Activated T-helper 1 cell treated with anti-CD3 and anti-CD28 coated beads, Interleukin-2, amount 50 U/mL, for 16 hours (primary cell): ENCODE measurements at places on chromosomes 7 and 10.

DNA sequence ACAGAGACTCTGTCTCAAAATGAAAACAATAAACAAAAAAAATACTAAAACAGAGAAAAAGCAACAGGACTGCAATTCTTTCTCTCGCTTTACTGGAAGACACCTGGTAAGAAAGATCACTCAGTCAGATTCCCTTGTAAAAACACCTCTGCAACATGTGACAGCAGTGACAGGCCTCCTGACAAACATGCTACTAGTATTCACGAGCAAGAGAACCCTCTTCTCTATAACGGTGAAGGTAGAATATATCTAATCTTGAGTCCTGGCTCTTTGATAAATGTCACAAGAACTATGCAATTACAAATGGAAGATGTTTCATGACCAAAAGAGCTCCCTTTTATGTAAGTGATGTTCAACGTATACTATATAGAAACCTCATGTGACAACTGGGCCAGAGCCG, 986.7 kb upstream of the LRRN3 start:
- no peak for DNase-seq

GRCh38 chr7:113562801-113563200, 356.0 kb downstream of the PPP1R3A start:
- no peak for DNase-seq

DNA sequence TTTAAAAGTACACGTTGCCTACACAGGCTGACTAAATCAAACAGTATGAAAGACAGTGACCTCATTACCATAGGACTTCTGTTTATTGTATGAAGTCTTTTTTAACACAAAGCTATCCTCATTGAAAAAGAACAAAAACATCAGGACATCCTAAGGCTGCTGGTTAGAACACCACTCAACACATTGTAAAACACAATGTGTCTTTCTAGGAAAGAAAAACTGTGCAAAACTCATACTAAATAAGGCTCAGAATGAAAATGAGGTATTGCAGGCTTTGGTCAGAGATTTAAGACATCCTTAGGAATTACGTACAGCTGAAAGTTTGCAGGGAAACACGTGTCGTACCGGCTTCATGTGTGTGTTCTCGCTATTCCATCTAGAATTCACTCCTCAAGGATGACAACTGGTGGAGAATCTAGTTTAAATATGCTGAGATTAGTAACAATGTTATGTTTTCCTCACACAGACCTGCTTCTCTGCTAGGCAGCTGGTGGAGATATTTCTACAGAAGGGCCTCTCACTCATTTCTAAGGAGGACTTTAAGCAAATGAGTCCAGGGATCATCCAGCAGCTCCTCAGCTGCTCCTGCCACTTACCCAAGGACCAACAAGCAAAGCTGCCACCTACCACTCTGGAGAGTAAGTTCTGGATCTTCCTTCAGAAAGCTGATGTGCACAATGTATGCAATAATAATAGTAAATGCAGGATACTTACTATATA, 29.3 kb downstream of the SLC39A12 start:
- no peak for DNase-seq

- DNase-seq: no peak
These were observed 69.6 kb downstream of the AKAP9 start for GRCh38 chr7:92010215-92010614.

- no peak for DNase-seq
These were observed 4.5 kb upstream of the HKDC1 start for GRCh38 chr10:69215405-69216171.

DNA sequence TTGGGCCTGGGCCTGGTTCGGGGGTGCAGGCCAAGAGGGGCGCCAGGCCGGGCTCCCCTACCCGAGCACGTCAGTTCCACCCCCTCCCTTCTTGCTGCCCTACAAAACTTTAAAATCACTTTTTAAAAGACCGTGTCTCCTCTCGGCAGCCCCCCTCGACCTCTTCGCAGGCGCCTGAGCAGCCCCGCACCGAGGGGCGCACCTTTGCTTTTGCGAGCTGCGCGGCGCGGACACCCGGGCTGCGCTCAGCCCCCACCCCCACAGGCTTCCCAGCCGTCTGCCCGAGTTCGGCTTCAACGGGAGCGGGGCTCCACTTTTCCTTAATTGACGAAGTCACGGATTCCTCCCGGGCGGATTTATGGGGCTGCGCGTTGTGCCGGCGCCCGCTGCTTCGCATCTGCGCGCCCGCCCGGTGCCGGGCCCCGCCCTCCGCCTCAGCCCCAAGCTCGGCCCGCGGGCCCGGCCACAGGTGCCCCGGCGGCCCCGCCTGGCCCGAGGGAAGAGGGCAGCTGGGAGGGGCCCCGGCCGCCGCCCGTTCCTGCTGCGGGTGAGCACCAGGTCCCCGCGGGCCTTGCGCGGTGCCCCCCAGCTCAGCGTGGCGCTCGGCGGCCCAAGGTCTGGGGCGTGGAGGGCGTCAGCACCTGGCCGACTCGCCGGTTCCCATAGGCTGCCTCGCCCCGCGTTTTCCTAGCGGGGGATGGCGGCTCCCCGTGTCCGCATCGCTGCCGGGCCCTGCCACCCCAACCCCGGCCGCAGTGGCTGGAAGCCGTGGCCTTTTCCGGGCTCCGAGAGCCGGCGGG, 10.8 kb upstream of the MNX1 start:
- DNase-seq: no peak

DNA sequence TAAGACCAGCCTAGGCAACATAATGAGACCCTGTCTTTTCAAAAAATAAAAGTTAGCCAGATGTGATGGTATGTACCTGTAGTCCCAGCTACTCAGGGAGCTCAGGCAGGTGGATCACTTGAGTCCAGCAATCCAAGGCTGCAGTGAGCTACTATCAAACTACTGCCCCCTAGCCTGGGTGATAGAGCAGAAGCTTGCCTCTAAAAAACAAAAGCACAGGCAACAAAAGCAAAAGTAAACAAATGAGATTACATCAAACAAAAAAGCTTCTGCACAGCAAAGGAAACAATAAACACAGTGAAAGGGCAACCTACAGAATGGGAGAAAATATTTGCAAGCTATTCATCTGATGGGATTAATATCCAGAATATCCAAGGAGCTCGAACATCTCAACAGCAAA, 65.4 kb downstream of the FANK1 start:
- DNase-seq: no peak

- no peak for DNase-seq
These were observed 50.7 kb downstream of the AKR1D1 start for GRCh38 chr7:138126928-138127327.

DNA sequence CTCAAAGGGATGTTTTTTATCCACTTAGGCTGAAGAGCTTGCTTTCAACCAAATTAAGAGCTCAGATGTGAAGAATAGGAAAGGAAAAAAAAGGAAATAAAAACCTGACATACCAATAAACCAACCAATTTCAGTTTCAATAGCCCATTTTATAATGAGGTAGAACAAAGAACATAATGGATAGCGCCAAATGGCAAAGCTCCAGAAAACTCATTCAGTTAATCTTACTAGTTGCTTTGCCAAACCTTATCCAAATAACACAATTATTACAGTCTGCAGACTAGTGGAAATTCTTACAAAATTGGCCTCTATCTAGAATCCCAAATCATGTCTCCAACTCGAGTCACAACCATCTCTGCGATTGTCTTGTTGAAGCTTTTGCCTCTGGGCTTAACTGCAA, 337.0 kb downstream of the CRPPA start:
- no peak for DNase-seq

DNA sequence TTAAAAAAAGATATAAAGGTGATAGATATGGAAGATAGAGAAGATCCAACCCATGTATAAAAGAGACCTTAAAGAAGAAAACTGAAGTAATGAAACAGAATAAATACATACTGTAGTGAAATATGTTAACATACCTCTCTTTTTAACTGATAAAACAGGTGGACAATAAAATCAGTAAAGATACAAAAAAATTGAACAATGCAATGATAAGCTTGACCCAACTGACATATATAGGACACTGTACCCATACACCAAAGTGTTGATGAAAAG, 17.4 kb upstream of the PRF1 start:
- DNase-seq: no peak

DNA sequence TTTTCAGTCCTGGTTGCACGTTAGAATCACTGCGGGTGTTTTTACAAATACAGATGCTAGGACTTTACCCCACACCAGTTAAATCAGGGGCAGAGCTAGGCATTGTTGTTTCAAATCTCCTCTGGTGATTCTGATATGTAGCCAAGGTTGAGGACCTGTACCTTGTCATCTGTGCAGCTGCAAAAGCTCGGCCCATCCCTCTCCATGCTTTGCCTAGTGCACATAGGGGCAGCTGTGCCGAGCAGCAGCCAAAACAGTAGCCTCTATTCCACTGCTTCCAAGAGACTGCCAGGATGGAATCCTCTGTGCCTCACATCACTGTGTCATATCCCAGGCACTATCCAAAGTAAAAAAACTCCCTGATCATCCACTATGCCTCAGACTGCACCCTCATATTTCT, 181.3 kb downstream of the CDK14 start:
- DNase-seq: no peak

DNA sequence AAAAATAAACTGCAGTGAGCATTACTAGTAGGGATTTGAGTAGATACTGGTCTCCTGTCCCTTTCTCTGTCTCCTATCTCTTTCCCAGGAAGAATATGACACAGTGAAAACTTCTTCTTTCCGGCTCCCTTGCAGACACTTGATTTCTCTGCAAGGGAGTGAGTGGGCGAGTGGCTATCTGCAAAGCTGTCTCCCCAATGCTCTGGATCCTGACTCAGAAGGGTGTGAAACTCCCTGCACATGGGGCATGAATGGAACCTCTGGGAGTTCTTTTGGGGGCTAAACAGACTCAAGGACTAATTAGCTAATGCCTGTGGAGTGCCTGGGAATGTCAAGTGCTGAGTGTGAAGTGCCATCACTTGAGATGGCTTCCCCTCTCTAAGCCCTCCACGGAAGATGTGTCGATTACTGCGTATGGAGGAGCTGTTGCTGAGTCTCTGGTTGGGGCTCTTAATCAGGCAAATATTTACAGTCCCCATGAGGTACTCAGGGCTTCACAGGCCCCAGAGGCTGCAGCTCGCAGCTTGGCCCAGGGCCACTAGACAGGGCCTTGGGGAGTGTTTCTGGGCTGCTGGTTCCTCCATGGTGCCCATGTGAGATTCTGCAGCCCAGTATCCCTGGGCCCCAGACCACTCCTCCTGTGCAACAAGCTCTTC, 139.8 kb downstream of the RPS24 start:
- no peak for DNase-seq

DNA sequence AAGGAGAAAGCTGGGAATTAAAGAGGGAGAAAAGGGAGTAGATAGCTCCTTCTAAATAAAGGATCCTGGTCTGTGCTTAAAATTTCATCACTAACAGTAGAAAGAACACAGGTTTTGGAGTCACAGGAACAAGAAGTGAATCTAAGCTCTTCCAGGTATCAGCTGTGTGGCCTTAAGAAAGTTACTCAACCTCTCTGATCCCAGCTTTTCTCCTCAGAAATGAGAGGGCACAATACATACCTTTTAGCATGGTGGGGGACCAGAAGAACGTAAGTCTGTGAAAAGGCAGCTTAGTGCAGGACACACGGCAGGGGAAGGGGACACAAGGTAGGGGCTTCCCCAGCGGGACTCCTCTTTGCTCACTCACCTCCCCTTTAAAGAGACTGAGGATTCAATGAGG, 13.4 kb downstream of the GFRA1 start:
- DNase-seq: no peak

- no peak for DNase-seq
These were observed 205.3 kb downstream of the HTR7 start for GRCh38 chr10:90652519-90652918.

GRCh38 chr10:22609719-22610465, 104.5 kb downstream of the PIP4K2A start:
- DNase-seq: no peak

DNA sequence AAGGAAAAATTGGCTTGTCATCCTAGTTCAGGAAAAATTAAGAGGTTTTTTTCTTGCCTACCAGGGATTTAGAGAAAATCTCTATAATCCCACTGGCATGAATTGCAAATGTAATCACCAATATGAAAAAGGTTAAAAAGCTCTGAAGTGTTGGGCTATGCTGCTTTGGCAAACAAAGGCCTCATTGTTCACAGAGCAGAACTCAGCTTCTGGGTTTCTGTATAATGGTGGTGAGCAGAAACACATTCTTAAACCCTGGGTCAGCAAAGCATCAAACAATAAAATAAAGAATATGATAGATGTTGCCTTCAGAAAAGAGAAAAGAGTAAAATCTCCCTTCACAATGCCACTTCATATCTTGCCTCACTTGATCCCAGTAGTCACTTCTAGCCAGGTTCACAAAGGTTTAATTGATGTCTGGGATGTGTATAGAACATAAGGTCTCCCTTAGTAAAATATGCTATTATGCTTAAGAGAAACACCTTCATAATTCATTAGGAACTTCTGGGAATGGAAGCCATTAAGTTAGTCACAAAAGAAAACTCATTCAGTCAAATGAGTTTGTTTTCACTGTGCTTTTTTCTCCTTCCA, 1255.5 kb upstream of the PHF14 start:
- DNase-seq: no peak
